ENCODE measurements at places on chromosomes 2 and 18.

GRCh38 chr2:237438080-237438940, 24.3 kb upstream of the COL6A3 start:
- no peak for DNase-seq

DNA sequence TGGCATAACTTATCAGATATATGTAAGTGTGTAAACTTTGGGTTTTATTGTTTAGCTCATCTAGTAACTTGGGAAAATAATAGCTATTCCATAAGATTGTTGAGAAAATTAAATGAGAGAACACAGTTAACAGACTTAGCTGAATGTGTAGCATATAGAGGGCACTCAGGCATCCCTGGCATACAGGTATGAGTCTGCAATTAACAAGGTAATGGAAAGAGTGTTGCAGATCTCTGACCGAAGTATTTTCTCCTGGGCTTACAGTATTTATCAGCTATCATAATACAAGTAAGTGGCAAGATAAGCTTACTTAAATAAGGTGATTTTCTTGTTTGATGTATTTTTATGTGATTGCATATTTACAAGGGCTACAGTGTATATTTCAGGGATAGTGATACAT, 7.9 kb upstream of the COBLL1 start:
- DNase-seq: no peak

- peak; percentile 60 for DNase-seq
Observed at GRCh38 chr2:173076581-173077345, 1.1 kb downstream of the MAP3K20 start.

DNA sequence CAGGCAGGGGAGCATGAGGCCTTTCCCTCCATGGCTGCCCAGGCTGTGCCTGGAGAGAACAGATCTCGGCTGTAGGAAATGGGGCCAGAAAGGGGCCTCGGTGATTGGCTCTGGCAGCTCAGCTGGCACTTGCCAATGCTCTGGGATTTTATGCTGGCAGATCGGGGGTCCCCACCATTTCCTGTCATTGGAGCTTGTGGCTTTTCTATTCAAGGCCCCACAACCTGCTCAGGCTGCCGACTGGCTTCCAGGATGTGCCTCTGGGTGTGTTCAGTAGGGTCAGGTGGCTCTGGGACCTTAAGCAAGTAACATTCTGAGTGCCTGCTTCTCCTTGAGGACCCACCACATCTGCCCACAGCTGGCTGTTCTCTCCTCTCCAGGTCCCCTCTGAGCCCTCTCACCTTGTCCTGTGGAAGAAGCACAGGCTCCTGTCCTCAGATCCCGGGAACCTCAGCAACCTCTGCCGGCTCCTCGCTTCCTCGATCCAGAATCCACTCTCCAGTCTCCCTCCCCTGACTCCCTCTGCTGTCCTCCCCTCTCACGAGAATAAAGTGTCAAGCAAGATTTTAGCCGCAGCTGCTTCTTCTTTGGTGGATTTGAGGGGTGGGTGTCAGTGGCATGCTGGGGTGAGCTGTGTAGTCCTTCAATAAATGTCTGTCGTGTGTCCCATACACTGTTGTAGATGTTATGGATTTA, 4.2 kb downstream of the GNLY start:
- no peak for DNase-seq

DNA sequence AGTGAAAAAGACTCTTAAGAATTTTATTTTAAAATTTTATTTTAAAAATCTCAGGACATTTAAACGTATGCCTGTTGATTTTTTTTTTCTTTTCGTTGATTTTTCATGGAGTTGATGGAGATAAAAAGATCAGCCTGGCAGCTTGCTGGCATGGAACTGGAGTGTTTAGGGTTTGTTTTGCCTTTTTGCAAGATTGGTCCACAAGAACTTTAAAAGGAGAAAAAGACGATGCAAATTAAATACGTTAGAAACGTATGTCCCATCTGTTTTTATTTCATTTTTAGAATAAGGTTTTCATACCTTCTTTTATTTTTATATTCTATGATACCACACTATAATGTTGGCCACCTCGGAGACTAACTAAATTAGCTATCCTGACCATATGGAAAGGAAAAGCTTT, 254.9 kb downstream of the ARHGAP15 start:
- DNase-seq: no peak

DNA sequence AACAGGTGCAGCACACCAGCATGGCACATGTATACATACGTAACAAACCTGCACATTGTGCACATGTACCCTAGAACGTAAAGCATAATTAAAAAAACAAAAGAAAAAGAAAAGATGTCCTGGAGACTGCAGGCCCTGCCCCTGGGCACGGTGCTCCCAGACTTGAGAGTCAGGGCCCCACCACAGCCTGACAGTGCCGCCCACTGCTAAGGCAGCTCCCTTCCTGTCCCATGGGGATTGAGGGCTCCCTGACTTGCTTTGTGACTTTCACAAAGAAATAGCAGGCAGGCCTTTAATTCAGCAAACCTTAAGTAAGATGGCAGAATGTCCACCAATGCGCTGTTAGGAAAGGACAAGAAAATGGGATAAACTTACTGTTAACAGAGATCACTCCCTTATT, 116.8 kb downstream of the NDUFA10 start:
- DNase-seq: no peak

All from skin of body (tissue), 3 donors.